ENCODE measurements at places on chromosomes 7 and 10.

- DNase-seq: no peak
Observed at GRCh38 chr7:128871050-128871449, 8.4 kb downstream of the ATP6V1F start.

- DNase-seq: peak; percentile 47
Observed at GRCh38 chr7:117068511-117069145, 115.3 kb downstream of the ST7 start.

DNA sequence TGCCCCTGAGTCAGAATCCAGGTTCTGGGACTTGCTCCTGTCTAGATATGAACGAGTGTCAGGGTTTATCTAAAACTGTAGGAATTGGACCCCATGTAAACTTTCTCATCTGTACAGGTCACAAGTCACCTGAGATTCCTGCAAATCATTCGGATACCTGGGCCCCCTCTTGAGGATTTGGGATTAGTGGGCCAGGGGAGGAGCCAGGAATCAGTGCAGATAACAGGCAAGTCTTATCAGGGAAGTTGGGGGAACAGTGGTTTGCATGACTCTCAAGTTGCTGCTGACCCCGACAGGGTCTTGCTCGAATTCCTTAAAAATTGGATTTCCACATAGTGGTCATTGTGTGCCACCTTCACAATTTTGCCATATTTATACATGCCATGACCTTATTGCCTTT is 188.4 kb upstream of the LYZL1 start:
- no peak for DNase-seq

GRCh38 chr7:44561962-44562621 is 11.6 kb downstream of the DDX56 start:
- no peak for DNase-seq

GRCh38 chr7:143015084-143015483 is 11.8 kb downstream of the OR9A2 start:
- no peak for DNase-seq

GRCh38 chr10:78059906-78060702 is 26.4 kb downstream of the RPS24 start:
- DNase-seq: peak; percentile 41

DNA sequence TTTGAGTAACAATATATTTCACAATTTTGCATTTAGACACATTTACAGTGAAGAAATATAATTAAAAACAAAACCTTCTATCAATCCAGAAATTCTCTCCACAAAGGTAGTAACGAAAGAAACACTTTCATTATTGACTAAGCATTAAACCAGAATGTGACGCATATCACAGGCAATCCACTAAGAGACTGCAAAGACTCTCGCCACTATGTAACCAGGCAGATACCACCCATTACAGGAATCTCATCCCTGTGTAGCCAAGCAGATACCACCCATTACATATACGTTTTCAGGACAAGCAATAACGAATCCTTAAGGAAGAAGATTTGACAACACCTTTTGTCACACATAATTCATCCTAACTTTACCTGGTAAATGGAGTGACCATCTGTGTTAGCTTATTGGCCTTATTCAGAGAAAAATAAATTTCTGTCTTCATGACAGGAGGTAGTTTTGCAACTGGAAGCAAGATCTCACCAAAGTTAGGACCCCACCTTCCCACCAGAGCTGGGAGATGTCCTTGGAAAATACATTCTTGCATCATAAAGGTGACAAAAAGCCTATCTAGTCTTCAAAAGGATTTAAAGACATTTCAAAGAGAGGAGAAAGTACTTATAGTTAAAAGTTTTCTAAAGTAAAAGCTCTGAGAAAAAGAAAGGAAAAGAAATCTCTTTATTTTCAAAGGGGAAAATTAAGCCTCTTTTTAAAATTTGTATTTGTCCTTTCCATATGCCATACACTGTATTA is 30.8 kb downstream of the LRRC17 start:
- no peak for DNase-seq

DNA sequence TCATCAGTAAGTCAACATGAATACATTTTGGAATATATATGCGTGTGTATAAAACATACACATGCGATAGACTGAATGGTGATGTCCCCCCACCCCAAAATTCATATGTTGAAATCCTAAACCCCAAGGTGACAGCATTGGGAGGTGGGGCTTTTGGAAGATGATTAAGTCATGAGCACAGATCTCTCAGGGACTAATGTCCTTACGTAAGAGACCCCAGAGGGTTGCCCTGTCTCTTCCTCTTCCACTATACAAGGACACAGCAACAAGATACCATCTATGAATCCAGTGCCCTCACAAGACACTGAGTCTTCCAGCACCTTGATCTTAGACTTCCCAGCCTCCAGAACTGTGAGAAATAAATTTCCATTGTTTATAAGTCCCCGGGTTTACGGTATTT is 22.5 kb downstream of the DRGX start:
- no peak for DNase-seq

DNA sequence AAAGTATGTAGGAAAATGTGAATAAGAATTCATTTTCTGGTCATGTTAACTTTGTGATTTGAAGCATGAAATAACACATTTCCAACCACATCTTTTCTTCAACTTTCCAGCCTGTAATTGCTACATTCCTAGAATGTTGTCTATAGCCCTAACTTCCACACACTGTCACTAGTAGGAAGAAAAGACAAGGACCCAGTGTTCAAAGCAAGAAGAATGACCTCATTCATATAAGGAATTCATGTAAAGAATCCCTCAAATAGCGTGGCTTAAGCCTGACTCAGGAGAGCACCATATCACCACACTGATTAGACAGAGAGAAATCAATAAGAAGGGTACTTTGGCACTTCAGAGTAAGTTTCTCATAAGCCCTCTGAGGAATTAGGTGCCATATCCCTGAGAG is 318.7 kb upstream of the CHRM2 start:
- DNase-seq: no peak

- no peak for DNase-seq
Observed at GRCh38 chr7:48424731-48425130, 253.5 kb downstream of the ABCA13 start.

DNA sequence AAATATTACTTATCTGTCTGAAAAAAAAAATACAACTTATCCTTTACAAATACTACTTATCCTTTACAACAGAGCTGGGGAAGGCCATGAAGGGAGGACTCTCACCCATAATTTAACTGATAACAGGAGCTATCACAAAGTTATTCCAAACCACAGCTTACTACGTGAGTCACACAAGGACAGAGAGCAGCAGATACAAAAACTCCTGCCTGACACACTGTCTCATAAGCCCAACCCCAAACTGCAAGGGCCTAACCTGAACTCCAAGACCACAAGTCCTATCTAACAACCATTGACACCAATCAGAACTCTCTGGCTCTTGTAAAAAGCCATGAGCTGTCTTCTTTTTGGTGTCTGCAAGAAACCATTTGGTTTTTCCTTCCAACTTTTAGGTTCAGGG is 28.5 kb upstream of the CXCL12 start:
- peak; percentile 0 for DNase-seq

GRCh38 chr7:157399086-157399687 is 62.4 kb downstream of the DNAJB6 start:
- DNase-seq: no peak

Measured in Ammon's horn (tissue), 1 donor.